ENCODE measurements at places on chromosomes 16 and 17.

GRCh38 chr16:19837331-19837980 lies 47.2 kb downstream of the GPRC5B start:
- no peak for DNase-seq

DNA sequence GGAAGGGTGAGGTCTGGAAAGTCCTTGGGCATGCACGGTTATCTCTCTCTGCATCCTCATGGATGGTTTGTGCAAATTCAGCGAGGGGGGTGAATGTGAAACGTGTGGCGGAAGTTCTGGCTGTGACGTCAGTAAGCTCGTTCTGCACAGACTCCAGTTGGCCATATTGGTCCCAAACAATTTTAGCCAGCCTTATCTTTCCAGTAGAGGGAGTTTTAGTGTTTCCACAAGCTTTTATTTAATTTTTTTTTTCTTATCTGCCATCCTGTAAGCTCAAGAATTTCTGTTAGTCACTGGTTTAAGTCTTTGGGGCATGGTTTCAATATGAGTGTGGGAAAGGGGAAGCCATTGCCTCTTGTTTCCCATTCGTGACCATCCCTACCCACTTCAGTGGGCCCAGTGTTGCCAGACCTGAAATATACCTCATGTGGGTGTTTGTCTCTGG lies 39.0 kb downstream of the HLF start:
- DNase-seq: no peak

DNA sequence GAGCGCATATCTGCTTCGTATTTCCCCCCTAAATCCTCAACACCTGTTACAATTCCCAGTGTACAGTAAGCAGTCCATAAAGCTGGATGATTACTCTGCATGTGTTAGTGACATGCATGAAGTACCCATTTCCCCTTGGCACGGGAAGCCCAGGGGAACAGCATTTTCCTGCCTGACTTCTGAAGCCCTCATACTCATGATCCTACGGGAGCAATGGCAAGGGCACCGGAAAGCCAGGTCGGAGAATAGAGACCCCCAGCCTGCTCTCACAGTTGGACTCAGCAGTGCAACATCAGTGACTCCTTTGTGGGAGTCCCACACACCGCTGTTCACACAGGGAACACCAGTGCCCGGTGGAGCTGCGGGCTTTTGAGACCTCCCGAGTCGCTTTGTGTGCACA lies 336.9 kb downstream of the CDH13 start:
- no peak for DNase-seq

DNA sequence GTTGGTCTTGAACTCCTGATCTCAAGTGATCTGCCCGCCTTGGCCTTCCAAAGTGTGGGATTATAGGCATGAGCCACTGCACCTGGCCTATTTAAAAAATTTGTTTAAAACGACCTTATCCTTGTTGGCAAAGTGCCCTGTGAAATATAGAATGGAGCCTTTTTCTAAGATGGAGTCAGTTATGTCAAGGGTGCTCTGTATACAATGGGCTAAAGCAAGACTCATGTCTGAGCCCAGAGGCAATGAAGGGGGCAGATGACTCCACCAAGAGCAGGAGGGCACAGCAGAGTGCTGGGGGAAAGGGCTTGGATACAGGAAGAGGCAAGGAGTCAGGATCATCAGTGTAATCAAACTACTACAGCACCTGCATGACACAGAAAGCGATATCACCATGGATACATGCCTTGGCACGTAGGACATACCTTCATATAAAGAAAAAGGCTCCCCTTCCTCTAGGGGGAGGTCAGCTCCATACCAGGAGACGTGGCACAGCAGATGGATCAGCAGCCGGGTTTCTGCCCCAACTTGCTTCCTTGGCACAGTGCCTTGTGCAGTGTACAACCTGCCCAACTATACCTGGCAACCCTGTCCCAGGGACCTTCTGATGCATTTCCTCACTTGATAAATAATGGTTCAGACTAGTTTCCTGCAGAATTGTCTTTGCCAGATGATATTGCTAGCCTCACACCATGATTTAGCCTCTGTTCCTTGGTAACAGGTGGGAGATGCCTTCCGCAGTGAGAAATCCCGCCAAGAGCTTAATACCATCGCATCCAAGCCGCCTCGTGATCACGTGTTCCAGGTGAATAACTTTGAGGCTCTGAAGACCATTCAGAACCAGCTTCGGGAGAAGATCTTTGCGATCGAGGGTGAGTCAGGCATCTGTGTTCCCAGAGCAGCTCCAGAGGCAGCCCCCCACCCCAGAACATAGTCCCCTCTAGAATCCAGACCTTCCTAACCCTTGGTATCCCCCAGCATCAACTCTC lies 15.3 kb downstream of the ITGAM start:
- no peak for DNase-seq

- no peak for DNase-seq
Observed at GRCh38 chr16:4293822-4294457, 21.1 kb upstream of the TFAP4 start.

Data from activated T-helper 1 cell treated with anti-CD3 and anti-CD28 coated beads, Interleukin-2, amount 50 U/mL, for 16 hours (primary cell).